ENCODE measurements at places on chromosomes 1 and 21. TPM values are rescaled to one million over a fixed set of nuclear protein-coding genes. Genes with fewer than 3 reads are reported as not detected.

Gene EDN2
- total RNA-seq: not detected

Gene FMO4
- 0.89 TPM for total RNA-seq

DNA sequence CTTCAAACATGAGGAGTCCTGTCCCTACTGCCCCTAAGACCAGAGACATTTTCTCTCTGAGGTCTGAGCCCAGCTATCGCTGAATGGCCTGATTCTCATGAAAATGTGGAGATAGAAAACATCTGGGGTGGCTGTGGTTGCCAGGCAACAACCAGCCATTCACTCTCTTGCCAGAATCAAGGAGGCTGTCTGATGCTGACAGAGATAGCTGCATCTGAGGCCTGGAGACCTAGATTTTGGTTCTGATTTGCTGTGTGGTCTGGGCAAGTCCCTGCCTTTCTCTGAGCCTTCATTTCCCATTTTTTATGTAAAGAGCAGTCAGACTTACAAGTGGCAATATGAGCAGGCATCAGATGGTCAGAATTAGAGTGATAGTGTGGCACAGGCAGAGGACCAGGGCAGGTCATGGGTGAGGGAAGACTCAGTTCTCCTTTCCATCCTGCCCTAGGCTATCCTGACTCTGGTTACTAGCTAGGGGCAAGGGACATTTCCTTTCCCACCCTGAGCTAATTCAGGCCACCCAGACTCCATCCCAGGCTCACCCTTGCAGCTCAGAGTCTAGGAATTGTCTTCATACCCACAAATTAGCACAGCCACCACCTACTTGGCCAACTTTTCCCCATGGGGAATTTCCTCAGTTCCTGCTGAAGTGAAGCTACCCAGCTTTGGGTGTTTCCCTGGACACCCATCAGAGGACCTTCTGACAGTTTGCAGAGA is 20.0 kb upstream of the RNF19B start:
- DNase-seq: no peak
- H3K4me1 ChIP-seq: peaks cover 15% of the 10 kb centered on the region
- no peak overlapping the region for H3K4me3 ChIP-seq
- no peaks in the 10 kb centered on the region for H3K36me3 ChIP-seq
- H3K27me3 ChIP-seq: no peaks in the 10 kb centered on the region
- H3K27ac ChIP-seq: peak overlapping the region; percentile 48

- no peak for DNase-seq
- no peak overlapping the region for H3K4me3 ChIP-seq
- no peaks in the 10 kb centered on the region for H3K27me3 ChIP-seq
- no peaks in the 10 kb centered on the region for H3K4me1 ChIP-seq
Measured at GRCh38 chr1:245874942-245875580, 632.0 kb downstream of the SMYD3 start.

Gene LYPD8
- not detected for total RNA-seq

- H3K4me1 ChIP-seq: no peaks in the 10 kb centered on the region
- no peak for DNase-seq
- H3K27ac ChIP-seq: no peak overlapping the region
- no peak overlapping the region for H3K4me3 ChIP-seq
Measured at GRCh38 chr1:37257646-37258045, 216.7 kb upstream of the ZC3H12A start.
